NCI-H187 (cell line): ENCODE measurements at places on chromosomes 16 and 17.

DNA sequence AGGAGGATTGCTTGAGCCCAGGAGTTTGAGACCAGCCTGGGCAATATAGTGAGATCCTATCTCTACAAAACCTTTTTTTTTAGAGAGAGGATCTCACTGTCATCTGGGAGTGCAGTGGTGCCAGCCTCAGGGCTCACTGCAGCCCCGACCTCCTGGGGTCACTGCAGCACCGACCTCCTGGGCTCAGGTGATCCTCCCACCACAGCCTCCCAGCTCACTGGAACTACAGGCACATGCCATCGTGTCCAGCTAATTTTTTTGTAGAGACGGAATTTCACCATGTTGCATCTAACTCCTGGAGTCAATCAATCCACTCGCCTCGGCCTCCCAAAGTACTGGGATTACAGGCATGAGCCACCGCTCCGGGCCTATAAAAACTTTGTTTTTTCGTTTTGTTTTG lies 15.4 kb downstream of the MAPK8IP3 start:
- no peak for DNase-seq

DNA sequence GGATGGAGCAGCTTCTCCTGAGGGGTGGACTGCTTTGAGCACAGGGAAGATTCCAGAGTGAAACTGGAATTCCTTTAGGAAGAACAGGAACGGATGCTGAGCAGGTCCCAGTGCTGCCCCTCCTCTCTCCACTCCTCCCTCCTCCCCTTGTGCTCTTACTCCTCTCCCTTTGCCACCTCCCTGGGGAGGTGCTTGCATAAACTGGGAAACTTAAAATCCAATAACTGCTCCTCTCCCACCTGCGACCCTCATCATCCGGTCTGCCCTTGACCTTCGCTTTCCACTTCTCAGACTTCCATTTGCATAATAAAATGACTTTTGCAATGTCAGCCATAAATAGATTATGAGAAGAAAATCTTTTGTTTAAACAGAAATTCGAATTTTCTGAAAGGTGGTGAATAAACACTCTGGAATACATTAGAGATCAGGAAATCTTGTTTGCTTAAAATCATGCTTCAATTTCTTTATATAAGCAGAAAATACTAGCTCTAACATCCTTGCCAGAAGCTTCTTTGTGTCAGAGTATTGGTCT lies 23.7 kb downstream of the HSBP1 start:
- no peak for DNase-seq

DNA sequence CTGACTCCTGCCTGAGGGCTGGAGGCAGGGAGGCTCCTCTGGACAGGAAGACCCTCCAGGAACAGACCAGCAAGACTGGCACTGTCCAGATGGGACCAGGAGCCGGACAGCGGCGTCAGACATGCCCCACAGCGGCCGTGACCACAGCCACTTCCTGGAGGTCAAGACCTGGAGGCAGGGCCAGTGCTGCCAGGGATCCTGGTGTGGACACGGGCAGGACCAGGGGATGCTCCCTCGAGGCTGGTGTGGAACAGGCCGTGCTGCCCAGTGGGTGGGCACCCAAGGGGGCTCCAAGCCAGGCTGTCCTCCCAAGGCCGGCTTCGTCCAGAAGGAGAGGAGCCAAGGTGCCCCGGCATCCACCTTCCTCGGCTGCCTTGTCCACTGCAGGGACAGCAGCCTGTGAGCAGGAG lies 4.5 kb upstream of the CCDC57 start:
- DNase-seq: no peak

- no peak for DNase-seq
Measured at GRCh38 chr17:65956814-65957213, 235.1 kb downstream of the CEP112 start.

DNA sequence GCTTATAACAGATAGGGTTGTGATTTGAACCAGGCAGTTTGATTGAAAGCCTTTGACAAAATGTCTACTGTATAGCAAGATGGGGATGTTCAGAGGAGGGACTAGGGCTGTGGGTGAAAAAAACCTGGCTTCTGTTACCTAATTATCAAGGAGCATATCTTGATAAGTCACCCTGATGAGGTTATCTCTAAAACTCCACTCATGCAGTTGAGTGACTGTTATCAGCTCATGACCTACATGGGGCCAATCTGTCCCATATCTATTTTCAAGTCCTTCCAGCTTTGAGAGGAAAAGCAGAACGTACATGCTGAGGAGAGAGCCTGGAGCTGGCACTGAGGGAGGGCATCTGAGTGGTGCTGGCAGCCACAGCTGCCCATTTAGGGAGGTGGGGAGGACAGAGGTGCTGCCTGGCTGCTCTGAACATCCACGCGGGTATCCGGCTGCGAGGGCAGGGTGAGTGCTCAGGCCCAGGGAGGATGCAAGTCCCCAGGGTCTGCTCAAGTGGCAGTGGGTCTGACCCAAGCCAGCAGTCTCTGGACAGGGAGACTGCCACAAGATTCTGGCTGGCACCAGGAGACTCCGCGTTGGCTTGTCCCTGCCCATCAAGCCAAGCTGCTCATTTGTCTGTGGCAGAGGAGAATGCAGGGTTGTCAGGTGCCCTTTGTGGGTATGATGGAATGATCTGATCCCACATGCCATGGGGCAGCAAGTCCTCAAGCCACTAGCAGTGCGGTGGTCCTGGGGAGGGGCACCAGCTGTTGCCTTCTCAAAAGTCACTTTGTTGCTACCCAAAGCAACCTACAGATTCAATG lies 29.2 kb downstream of the ATPAF2 start:
- no peak for DNase-seq

- DNase-seq: no peak
Measured at GRCh38 chr16:85259832-85260167, 147.5 kb upstream of the CIBAR2 start.

GRCh38 chr17:67662712-67663111 lies 55.0 kb upstream of the NOL11 start:
- no peak for DNase-seq

- DNase-seq: no peak
Measured at GRCh38 chr16:87678618-87679017, 76.3 kb downstream of the JPH3 start.

- no peak for DNase-seq
Measured at GRCh38 chr16:69845181-69845580, 83.0 kb downstream of the WWP2 start.

DNA sequence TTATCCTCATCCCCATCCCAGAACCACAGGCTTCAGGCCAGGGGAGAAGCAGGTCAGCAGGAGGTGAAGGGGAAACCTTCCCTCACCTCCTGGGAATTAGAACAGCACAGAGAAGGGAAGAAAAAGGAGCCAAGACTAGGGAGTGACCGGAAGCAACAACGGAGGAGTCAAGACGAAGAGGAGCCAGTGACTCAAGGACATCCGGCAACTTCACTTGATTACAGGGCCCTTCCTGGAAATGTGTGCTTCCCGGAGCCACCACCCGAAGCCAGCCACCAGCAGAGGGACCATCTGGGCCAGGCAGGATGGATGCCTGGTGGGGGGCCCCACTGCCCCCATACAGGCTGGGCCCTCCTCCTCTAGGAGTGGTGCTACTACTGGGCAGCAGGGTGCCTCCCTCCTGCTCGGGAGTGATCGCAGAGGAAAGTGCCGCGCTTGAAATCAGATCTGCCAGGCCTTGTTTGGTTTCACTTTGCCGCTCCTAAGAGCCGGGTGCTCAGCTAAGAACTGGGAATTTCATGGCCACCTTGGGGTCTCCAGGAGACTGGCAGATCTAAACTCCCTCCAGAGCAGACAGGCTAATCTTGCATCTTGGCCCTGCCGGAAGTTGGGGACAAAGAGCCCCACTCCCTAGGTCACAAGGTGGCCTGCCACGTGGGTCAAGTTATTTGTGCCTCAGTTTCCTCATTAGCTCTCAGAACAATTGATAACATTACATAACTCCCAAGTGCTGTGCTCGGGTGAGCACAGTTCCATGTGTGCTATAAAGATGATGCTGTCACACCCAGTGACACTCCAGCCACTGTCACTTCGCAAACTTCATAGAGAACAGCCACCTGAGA lies 6.6 kb downstream of the CDC42EP4 start:
- peak; percentile 35 for DNase-seq

DNA sequence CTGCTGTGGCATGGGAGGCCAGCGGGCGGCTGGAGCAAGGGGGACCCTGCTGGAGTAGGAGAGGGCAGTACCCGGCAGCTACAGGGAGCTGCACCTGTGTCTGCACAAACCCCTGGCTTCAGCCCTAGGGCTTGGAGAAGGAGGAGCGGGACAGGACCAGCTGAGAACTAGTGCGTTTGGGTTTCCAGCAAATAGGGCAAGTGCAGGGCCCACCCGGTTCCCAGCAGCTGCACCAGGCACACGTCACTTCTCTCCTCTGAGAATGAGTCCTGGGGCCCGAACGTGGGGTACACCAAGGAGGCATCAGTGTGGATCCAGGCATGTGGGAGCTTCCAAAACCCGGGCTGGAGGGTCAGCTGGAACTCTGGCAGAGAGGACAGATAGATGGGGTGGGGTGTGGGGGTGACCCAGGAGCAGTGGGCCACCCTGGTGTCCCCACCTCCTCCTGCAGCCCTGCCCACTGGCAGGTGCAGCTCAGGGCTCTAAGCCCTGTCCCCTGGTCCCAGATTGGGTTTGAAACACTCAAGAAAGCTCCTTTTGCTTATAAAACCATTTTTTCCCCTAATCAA lies 5.6 kb downstream of the C16orf89 start:
- no peak for DNase-seq

- no peak for DNase-seq
Measured at GRCh38 chr17:40402668-40403067, 15.0 kb downstream of the TOP2A start.

- no peak for DNase-seq
Measured at GRCh38 chr16:71244521-71244920, 14.0 kb upstream of the HYDIN start.

- peak; percentile 34 for DNase-seq
Measured at GRCh38 chr17:70563281-70563820, 394.0 kb downstream of the KCNJ2 start.

DNA sequence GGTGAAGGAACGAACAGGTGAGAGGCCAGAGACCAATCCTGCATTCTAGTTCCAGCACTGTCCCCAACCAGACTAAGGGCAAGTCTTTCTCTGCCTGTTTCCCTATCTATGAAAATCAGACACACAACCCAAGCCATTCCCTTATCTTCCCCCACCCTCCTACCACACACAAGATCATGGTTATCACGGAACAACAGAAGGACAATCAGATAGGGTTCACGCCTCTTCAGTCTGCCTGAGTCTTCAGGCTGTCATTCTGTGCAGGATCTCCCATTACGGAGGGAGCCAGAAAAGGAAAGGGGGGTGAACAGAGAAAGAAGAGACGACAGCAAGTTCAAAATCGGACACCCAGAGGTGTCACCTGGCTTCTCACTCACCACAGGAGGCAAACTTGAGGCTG lies 11.1 kb downstream of the TLE7 start:
- no peak for DNase-seq

GRCh38 chr16:50390914-50391716 lies 22.3 kb upstream of the BRD7 start:
- no peak for DNase-seq

DNA sequence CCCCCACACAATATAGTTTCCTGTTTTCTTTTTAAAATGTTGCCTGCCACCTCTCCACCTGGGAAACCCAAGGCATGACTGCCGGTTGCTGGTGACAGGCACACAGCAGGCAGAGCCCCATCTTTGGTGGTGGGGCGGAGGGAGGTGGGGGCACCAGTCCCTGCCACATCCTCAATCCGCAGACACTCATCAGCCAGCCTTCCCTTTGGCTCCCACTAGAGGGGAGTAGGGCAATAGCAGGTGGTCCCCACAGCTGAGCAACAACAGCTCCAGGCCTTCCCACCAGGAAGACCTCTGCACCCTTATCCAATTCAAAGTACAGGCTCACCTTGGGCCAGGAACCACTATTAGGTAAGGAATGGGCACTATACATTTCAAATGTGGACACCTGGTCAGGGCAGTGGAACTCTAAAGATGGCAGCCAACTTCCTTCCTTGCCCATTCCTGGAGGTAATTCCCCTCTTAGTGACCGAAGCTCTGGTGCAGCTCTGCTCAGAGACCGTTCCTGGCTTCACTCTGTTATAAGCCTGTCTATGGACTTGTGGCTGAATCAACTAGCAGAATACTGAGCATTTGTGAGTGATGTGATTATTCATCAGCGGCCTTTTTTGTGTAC lies 13.9 kb downstream of the RECQL5 start:
- DNase-seq: no peak

DNA sequence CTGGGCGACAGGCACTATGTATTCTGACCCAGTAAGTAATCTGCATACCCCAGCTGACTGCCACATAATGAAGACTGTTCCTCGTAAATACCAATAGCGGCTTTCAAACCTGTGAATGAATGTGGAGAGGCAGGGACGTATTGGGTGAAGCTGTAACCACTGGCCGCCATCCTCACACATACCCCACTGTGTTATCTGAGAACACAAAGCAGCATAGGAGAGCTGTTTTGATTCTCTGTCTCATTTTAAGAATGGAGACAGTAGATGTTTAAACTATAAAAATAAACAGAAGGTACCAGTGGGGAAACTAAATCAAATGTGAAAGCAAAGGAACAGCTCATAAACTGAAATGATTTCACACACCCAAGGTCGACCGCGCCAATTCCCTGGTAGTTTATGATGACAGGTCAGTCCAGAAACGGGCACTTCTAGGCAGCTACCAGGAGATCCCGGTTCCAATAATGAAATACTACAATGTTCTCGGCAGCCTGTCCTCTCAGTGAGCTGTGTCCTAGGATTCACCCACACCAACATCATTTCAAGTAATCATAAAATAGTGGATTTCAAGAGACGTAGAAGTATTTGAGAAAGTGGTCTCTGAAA lies 109.7 kb downstream of the ADCY9 start:
- no peak for DNase-seq

DNA sequence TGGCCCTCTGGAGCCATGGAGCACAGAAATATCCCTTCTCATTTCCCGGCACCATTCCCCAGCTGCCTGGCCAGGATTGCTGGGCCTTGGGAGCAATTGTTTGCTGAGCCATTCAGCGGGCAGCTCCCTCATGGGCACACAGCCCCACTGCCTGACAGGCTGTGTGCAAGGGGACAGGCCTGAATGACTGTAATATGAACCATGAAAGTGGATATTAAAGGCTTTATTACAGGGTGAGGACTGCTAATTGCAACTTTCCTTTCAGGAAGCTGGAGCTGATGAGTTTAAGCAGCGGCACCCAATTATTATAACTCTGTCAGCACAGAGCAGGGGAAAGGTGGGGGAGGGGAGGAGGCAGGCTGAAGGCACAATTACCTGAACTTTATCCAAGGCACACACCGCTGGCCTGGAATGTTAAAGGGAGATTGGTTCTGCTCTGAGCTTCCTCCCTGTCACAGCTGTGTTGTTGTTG lies 159.8 kb upstream of the SDK2 start:
- DNase-seq: no peak

DNA sequence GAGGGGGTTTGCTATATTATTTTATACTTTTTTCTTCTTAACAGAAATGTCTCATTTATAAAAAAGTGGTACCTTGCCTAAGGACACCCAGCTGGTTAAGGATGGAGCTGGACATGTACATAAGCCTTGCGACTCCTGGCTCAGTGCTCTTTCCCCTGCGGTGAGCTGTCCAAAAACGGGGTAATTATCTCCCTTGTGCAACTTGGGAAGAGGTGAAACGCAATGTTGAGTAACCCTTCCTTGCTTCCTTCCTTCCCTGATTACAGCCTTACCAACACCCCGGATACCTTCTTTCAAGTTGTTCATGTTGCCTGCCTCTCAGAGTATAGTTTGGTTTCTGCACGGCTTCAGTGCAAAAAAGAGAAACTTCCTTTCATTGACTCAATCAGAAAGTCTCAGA lies 94.1 kb upstream of the XYLT1 start:
- no peak for DNase-seq
